ENCODE measurements at places on chromosomes 3 and 15.

DNA sequence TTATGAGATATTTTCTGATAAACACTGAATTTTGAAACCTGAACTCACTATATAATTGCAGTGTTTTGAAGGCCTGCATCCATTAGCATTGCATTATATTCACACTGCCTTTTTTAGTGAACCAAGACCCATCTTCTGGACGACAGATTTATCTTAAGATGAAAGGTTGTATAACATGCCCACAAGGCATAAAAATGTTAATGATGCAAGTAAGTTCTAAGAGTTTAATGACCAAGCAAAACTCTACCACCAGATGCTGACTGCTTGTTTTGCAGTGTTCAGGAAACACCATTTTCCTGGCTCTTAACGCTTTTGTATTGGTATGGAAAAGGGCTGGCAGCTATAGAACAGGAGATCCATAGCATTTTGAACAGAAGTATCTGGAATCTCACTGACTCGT lies 46.1 kb downstream of the USP50 start:
- no peak for DNase-seq

DNA sequence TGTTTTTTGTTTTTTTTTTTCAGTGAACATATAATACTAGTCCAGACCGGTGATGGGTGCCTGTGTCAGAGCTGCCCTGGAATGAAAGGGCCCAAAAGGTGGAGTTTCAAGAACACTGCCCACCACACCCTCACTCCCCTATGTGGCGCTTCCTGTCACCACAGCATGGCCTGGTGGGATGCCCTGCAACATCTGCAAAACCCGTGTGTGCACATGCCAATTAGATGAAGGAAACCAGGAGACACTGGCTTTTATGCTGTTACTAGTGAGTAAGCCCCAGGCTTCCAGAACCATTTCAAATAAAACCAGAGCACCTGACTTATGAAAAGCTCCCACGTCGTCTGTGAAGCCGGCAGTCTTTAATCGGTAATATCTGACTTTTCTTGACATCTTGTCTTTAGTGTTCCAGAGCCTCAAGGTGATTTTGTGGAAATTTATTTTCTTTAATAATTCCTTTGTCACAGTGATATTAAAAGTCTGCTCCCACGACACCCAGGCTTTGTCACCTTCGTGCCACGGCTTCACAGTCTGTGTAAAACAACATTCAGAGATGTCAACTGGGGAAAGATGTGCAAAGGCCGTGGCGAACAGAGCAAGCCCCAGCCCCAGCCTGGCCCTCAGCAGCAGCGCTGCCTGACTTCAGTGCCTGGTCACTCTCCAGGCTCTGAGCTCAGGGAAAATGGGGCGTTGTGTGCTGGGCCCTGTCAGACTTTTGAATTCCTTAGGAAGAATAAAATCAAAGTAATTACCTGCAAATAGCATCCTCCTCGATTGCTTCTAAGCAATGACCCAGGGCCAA lies 6.4 kb downstream of the CFAP92 start:
- DNase-seq = no peak

- DNase-seq = no peak
These were observed 13.5 kb upstream of the DAZL start for GRCh38 chr3:16618721-16619120.

DNA sequence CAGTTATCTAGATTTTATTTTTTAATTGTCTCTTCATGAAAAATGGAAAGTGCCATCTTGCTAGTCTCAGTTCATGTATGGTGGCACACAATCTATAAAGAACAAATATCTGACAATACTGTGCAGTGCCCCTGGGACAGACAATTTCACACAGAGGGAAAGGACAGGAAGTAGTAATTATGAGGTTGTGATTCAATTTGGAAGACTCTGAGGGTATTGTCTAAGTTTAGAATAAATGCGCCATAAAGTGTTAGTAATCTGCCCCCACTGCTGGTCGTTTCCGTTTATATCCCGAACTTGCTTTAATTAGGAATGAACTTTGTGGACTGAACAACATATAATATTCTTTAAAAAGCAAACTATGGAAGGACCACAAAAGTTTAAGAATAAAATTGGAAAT lies 196.4 kb upstream of the SLC24A5 start:
- no peak for DNase-seq

DNA sequence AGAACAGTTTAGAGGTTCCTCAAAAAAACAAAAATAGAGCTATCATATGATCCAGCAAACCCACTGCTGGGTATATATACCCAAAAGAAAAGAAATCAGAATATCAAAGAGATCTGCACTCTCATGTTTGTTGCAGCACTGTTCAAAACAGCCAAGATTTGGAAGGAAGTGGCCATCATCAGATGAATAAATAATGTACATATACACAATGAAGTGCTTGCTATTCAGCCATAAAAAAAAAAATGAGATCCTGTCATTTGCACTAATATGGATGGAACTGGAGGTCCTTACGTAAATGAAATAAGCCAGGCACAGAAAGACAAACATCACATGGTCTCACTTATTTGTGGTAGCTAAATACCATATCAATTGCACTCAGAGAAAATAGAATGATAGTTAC lies 58.4 kb downstream of the SCAPER start:
- DNase-seq = no peak

DNA sequence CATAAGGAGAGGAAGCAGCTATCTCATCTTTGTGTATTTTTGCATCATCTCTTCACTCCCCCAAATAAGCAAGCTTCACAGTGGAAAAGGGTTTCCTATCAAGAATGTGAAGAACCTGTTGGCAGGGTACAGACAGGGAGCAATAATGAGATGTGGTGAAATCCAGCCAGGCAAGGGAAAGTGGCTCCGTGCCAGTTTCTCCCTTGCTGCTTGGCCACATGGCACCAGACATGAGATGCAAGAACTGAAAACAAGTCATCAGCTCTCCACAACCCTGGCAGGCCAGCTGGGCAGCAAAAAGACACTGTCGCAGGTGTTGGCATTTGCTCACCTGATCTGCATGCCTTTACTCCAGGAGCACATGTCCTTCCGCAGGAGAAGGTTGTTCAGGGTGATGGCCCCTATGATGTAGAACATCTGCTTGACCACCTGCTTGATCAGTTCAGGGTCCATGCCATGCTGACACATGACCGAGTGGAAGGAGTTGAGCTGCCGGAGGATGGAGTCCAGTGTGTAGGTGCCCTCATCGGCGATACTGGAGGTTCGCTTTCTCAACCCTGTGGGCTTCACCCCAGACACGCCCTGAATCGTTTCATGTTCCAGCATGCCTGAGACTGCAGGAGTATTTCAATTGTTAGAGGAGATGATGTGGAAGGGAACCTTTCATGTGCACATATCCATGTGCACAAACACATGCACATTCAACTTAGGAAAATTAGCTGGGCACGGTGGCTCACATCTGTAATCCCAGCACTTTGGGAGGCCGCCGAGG lies 23.3 kb upstream of the MYO5C start:
- no peak for DNase-seq

DNA sequence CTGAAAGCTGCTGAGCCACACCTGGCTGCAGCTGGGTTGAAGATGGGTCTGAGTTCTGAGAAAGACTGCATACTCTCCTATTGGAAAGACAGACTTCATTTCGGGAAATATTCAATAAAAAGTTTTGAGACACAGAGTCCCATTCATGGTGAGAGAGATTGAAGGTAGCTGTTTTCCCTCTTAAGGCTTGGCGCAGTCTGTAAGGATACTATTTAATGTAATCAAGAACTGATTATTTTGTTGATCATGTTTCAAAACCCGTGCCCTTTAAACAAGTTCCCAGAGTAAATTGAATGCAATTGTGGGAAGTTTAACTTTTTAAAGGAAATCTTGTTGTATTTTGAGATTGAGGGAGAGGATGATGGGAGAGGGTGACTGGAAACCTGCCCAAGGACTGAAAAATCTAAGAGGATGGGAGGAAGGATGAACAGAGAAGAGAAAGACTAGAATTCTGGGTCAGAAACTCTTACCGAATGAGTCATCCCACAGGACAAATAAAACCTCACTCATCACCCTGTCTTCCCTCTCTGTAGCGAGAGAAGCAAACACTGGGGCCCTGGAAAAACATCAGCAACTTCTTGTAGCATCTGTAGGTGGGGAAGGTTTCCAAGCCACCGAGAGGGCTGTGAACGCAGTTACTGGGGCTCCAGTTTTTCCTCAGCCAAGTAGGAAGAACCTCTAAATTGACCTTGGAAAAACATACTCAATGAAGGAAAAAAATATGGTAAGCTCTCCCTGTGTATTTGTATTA lies 193.2 kb upstream of the TPRG1 start:
- DNase-seq = no peak

DNA sequence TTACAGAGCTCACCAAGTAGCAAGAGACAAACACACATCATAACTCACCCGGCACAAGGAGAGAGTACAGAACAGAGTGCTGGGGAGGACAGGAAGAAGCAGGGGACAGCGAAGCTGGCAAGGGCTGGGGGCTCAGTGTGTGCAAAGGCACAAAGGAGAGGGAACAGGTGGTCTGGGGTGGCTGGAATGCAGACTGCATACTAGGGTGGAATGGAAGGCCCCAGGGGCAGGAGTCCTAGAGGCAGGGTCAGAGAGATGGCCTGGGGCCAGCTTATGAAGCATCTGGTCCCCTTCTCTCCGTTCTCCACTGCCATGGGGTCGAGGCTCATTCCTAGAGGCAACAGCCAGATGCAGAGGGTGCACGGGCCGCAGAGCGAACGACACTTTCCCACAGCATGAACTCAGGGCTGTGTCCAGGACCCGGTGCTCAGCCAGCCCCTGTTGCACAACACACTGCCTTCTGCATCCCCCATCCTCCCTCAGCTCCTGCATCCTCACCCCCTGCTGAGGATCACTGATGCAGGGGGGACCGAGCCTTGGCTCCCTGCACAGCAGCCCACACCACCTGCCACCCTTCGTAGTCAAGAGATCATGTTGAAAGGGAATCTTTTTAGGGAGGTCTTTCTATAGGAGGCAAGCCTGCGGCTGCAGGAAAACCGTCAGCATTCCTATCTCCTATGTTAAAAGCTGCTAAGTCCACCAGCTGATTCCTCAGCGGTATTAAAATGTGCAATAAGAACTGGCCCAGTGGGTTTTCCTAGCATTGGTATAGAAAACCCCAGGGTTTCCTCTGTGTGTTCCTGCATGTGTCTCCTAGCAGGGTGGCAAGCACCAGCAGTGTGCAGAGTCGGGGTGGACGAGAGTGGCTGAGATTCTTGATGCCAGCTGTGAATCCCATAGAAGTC lies 293.5 kb downstream of the UACA start:
- no peak for DNase-seq

GRCh38 chr15:100383302-100384107 lies 41.7 kb upstream of the ADAMTS17 start:
- no peak for DNase-seq

GRCh38 chr15:98660055-98660454 lies 11.7 kb downstream of the IGF1R start:
- DNase-seq = no peak

GRCh38 chr3:127689266-127689860 lies 16.6 kb downstream of the ABTB1 start:
- DNase-seq = no peak

DNA sequence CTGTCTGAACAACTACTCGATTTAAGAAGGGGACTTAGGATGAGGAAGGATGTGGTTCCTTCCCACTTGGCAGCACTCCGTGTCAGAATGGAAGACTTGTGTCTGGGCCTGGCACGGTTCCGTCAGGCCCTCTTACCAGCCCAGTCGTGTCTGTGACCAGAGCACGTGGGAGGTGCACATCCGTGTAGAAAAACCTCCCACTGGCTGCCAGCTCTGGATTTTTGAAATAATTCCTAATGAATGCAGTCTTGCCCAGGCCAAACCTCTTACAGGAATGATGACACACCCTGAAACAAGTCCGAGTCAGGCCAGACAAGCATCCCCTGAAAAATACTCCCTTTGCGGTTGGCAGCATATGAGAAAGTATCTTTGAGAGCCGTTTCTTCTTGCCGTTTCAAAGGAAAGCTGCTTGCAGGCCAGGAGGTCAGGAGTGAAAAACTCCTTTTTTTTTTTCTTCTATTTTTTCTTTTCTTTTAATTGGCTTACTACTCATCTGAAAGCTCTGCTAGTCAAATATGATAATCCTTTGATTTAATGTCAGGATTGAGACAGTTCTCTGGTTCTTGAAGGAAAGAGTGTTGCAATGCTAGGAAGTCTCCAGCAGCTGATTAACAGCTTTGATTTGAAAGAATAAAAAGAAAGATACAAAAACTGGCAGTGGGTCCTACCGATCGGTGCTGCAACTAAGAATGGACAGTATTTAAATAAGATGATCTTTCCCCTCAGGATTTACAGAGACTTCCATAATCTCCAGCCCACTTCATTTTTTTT lies 19.8 kb downstream of the IL1RAP start:
- no peak for DNase-seq

DNA sequence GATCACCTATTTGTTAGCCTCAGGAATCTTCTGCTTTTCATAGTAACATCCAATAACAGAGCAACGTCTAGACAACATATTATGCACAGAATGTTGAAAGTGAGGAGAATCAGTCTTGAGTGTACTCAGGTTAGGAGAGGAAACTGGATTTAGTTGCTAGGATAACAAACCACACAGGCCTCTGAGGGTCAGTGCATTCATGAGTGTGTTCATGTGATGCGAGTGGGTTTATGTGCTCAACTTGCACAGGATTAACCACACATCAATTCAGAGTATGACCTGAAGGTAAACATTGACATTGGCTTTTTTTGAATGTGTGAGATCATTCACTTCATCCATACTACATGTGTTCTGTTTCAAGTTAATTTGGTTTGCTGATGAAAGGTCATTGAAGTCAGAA lies 287.6 kb downstream of the DIPK2A start:
- DNase-seq = no peak

DNA sequence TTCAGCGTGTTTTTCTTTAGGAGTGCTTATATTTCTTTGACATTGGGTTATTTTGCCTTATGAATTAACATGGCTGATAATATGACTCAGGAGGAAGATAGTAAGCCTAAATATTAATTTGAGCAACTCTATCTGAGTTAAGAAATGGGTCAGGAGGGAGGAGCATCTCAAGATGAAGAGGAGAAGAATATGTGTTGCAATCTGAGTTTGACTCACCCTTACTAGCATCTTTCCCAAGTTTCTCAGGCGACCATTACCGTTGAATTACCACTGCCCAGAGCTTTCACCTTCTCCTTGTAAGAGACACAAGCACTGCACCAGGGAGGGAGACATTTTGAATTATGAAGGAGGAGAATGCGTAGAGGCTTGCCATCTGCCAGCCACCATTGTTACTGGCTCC lies 138.3 kb upstream of the MYRIP start:
- DNase-seq = no peak

DNA sequence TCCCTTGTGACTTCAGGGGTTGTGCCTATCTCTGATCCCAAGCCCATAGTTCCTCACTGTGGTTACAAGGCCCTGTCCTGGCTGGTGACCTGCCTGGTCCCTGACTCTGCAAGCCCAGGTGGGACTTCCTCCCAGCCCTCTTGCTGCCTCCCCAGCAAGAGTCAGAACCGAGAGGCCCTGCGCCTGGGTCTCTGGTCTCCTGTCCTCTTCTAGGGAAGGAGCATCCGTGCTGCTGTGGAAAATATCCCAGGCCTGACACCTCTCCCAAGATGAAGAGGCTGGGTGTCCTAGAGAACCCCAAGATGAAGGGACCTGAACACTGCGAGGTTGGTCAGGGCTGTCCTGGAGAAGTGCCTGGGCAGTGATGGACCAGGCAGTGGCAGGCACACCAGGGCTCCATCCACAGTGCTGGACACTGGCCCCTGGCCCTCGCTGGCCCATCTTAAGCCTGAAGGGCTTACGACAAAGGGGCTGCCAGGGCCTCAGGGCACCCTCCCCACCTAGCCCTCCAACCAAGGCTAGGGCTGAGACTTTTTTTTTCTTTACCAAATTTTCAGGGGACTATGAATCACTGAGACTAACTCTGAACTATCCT lies 32.7 kb downstream of the PTH1R start:
- DNase-seq = no peak

All from activated naive CD4-positive, alpha-beta T cell (primary cell).